Brain microvascular endothelial cell (primary cell): ENCODE measurements at places on chromosomes 11 and 22.

DNA sequence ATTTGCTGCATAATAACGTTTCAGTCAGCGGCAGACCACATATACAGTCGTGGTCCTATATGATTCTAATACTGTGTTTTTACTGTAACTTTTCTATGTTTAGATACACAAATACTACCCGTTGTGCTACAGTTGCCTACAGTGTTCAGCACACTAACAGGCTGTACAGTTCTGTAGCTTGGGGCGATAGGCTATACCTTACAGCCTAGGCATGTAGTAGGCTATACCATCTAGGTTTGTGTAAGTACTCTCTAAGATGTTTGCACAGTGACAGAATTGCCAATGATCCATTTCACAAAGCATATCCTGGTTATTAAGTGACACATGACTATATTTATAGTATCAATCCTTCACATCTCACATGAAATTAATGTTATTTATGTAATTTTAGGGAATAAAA, 78.2 kb downstream of the YAP1 start:
- DNase-seq, result no peak

DNA sequence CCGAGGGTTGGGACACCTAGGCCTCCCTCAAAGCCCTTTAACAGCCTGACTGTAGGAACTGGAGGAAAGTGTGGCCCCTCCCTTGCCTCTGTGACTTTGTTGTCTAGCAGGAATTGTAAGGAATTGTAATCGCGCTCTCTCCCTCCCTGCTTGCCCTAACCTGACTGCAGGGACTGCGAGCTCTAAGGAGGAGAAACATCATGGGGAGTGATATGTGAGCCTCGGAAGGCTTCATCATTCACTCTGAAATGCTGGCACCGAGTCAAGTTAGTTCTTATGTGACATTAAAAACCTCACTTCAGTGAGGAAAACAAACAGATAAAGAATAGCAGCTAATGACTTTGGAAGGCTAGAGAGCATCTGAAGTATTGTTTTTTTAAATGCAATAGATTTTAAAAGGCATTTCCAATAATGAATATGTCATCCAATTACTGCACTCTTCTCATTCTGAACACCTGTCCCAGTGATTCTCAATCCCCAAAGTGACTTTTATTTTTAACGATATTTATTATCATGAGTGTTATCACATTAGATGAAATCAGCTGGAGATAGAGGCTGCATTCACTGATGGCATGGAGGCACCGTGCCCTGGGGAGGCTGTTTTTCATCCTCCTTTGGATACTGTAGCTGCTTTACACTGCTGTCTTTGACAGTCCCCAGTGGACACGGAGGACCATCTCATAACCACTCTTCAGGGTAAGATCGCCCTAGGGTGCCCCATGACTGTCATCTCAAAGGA, 58.5 kb upstream of the NTM start:
- DNase-seq, result no peak

- DNase-seq, result no peak
These were observed 36.9 kb downstream of the UBASH3B start for GRCh38 chr11:122692444-122692843.

DNA sequence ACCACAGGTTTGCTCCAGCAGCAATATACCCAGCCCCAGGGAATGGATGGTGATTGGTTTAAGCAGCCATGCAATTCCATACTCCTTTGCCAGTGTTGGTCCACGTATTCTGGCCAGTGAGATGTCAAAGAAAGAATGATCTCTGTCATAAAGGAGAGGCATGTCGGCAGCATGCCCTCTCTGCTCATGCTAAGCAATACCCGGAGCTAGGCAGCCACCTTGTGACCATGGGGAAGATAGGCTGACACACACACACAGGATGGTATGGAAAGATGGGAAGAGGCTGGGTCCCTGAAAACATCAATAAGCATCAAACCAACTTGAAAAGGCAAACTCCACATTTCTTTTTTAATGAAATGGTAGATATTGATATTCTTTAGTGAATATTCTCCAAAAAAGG, 5.1 kb downstream of the ABCC8 start:
- no peak for DNase-seq

- peak; percentile 39 for DNase-seq
These were observed 569 bp downstream of the FAM76B start for GRCh38 chr11:95788921-95789505.

DNA sequence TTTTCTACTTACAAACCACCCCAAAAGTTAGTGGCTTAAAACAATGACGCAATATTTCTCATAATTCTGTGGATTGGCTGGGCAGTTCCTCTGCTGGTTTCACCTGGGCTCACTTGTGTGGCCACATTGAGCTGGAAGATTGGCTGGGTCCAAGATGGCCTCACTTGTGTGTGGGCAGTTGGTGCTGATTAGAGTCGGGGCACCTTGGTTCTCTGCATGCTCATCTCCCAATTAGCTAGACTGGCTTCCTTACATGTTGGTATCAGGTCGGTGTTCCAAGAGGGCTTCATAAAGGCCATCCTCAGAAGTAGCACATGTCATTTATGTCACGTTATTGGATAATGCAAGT, 12.5 kb downstream of the MAML2 start:
- no peak for DNase-seq

GRCh38 chr11:12161603-12162350, 51.4 kb downstream of the MICAL2 start:
- DNase-seq, result no peak

- DNase-seq, result no peak
These were observed 30.2 kb downstream of the MSANTD4 start for GRCh38 chr11:105991888-105992287.

DNA sequence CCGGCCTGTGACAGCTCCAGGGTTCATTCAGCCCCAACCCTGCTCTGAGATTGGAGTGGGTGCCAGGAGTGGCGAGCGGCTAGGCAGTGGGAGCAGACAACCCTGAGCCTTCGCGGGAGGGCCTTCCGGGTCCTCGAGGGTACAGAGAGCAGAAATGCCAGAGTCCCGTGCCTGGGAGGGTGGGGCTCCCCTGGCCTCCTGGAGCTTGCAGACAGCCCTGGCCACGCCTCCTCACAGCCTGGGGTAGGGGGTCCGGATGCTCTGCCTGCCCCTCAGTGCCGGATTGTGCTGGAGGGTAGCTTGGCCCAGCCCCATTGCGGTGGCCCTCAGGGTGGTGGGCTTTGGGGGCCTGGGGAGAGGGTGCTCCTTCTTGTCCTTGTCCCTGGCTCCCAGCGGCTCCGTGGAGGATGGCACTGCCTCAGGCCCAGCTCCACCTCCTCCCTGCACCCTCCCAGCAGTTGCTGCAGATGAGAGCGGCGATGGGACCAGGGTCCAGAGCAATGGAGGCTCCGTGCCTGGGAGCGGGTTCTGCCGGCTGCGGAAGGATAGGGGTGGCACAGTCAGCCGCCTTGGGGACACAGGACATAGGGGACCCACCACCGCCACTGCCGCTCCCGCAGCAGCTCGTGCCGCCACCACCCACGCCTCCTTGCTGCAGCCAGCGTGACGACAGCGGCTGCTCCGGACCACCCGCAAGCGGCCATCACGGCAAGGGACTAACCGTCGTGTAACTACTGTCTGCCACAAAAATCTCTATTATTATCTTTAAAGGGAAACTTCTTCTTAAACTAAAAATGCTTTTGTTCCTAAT, 34.9 kb upstream of the OR10G7 start:
- no peak for DNase-seq

- no peak for DNase-seq
These were observed 95.2 kb downstream of the RCN1 start for GRCh38 chr11:32186118-32186517.

DNA sequence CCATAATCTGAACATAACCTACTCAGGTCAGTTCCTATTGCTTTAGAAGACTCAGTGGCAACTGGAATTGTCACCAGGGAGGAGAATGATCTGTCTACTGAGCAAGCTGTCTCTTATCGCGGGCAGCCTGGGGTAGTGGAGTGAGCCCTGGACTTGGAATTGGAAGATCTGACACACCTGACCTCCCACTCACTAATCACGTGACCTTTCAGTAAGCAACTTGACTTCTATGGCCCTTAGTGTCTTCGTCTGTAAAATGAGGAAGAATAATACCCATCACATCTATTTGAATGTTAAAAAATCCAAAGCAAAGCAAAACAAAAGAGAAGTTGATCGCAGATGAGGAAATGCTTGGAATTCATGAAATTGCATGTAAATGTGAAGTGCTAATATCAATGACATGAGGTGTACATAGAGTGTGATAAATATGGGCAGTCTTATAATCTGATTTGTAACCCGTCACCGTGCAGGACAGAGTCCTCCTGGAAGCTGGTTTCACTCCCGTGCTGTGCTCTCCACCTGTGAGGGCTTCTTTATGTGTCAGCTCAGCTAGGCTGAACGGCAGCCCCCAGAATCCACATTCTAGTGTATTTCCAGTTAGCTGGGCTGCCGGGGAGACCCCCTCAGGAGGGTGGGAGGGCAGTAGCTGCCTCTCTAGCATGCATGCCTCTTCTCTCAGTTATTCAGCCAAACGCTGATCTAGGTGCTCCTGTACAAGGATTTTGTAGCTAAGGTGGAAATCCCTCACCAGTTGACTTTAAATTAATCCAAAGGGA, 482.9 kb downstream of the OPCML start:
- no peak for DNase-seq

DNA sequence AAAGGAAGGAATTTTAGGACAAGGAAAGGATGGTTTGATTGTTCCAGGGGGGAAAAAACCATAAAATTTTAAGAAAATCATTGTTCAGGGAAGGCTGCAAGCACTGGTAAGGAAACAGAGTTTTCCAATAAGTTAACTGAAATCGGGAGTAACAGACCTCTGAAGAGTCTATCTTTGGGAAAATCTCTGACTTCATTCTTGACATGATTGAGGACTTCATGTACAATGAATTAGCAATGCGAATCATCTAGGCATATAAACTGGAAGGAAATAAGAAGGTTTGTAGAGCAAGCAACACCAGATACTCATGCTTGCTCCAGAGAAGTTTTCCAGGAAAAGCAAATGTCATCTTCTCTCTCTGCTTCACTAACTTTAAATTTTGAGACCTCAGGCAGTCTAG, 18.5 kb downstream of the APLP2 start:
- DNase-seq, result no peak

- no peak for DNase-seq
These were observed 424.5 kb upstream of the ANO5 start for GRCh38 chr11:21768388-21768787.

GRCh38 chr22:32478994-32479393, 4.4 kb downstream of the FBXO7 start:
- DNase-seq, result peak; percentile 21
